ENCODE measurements at places on chromosomes 5 and 9. TPM values are rescaled to one million over a fixed set of nuclear protein-coding genes. Genes with fewer than 3 reads are reported as not detected.

GRCh38 chr5:57432876-57433275, 49.7 kb downstream of the ACTBL2 start:
- DNase-seq, result peak; percentile 32

- no peak for DNase-seq
Observed at GRCh38 chr9:4068449-4068848, 231.4 kb downstream of the GLIS3 start.

- peak; percentile 57 for DNase-seq
Observed at GRCh38 chr9:93303806-93304573, 120.1 kb downstream of the WNK2 start.

- DNase-seq, result no peak
Observed at GRCh38 chr5:58746321-58746720, 163.4 kb downstream of the RAB3C start.

- DNase-seq, result no peak
Observed at GRCh38 chr5:37045703-37046102, 169.1 kb downstream of the NIPBL start.

- DNase-seq, result no peak
Observed at GRCh38 chr5:538271-538771, 14.1 kb upstream of the SLC9A3 start.

DNA sequence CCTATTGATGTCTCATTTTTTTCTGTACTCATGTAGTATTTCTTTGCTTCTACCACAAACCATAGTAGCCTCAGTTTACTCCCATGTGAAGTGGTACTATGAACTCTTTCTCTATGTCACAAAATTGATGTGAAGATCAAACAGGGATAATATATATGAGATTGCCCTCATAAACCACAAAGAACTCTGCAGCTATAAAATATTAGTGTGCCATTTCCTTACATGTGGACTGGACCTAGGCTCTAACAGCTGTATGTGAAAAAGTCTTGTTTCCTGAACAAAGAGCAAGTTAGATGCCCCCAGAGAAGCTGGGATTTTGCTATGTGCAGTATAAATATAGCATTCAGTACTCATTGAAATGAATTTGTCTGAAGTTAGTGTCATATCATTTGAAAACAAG, 412.6 kb upstream of the ADAMTSL1 start:
- no peak for DNase-seq

DNA sequence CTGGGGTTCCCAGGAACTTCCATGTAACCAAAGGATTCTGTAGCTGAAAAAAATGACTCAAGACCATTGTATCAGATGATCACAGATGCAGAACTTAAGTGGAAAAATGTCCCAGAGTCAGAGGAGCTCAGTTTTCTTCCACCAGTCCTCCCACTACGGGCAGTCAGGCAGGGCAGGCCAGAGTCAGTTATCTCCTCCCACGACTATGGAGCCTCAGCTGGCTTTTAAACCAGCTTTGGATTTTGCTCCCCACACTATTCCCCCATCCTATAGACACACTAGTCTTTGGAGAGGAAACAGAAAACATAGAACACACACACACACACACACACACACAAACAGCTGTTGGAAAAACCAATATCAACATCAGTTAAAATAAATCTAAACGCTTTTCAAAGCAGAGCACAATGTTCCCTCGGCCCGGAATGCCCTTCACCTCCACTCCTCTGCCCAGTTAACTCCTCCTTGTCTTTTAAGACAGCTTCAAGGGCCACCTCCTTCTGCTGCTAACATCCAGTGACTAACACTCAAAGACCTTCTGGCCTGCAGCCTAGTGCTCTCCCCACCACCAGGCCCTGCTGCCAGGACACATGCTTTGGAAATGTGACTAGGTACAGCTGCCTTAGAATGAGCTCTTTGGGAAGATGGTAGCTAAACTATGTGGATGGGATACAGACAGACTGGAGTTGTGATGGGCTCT, 56.8 kb downstream of the NIPAL4 start:
- DNase-seq, result no peak

GRCh38 chr5:61200582-61201155, 38.4 kb upstream of the SMIM15 start:
- no peak for DNase-seq

- DNase-seq, result peak; percentile 72
Observed at GRCh38 chr9:83061990-83062650, 822 bp downstream of the RASEF start.

DNA sequence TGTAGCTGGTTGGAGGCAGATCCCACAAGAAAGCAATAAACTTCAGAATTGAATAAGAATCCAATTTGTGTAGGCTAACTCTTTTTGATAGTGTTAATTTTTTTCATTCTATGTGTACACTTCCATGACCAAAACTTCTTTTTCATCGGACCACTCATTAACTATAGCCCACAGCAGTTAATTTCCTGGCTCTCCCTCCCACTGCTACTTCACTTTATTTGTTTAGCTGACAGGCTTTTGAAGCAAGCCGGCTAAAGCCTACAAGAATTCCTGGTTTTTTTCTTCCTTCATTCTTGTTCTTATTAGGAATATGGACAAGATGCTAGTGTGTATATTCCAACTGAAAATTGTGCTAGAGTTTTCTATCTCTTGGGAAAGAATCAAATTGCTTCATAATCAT, 329.2 kb upstream of the CCNH start:
- no peak for DNase-seq

DNA sequence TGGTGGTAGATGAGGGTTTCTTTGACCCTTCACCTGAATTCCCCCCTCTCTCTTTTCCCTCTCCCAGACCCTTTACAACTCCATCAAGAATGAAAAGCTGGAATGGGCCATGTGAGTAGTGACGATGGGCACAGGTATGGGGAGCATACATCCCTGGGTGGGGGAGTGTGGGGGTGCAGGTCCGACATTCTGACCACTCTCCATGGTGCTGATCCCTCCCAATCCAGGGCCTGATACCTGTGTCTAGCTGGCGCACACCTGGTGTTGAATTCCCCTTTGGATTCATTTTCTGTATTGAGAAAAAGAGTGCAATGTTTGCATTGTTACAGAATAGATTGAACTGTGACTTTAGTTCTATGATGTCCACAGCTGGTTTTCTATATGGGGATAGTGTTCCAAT, 40.0 kb downstream of the PSD2 start:
- peak; percentile 76 for DNase-seq

GRCh38 chr5:154190595-154191304, at the start of gene GALNT10:
TSS of gene GALNT10 (plus strand) at chr5:154190733. CDS start at chr5:154190867, 134 bp downstream.
- DNase-seq, result peak; percentile 35

PCDHA6 gene
- 0.42 TPM for total RNA-seq

PCDHA8 gene
- total RNA-seq, result 0.11 TPM

ARID3C gene
- total RNA-seq, result not detected

CSF1R gene
- not detected for total RNA-seq
